ENCODE measurements at places on chromosomes 1 and 21.

DNA sequence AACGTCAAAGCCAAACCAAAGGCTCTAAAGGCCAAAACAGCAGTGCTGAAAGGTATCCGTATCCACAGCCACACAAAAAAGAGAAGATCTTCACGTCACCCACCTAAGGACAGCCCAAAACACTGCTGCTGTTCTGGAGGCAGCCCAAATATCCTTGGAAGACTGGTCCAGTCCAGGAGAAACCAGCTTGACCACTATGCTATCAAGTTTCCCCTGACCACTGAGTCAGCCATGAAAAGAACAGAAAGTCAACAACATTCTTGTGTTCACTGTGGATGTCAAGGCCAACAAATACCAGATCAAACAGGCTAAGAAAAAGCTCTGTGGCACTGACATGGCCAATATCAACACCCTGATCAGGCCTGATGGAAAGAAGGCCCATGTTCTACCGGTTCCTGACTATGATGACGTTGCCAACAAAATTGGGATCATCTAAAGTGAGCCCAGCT, 32.1 kb downstream of the ARID4B start:
- DNase-seq: no peak

DNA sequence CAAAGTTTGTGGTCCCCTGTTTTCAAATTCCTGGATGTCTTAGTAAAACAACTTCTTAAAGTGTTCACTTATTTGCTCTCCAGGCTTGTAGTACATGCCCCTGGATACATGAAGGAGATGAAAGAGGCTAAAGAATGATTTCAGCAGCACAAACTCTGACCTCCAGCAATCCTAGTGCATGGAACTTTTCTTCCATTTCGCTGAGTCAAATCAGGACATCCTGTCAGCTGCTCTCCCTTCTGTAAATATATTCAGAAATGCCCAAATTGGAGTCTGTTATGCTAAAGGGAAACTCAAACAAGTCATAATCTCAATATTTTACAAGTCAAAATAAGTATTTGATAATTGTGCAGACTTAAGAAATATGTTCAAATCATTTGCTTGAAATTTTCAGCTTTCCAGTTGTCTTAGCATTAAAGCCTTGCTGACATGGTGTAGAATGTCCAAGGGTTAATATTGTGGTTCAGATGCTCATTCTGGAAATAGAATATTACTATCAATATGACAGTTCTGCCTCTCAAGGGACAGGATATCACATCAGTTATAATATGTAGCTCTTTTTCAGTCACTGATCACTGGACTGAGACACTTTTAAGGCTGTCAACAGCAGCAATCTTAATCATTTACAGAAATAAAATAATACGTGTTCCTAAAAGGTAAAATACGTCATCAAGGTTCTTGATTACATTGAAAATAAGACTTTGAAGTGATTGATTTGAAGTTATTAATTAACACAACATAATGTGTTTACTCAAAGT, 1157.3 kb downstream of the PLA2G4A start:
- no peak for DNase-seq

DNA sequence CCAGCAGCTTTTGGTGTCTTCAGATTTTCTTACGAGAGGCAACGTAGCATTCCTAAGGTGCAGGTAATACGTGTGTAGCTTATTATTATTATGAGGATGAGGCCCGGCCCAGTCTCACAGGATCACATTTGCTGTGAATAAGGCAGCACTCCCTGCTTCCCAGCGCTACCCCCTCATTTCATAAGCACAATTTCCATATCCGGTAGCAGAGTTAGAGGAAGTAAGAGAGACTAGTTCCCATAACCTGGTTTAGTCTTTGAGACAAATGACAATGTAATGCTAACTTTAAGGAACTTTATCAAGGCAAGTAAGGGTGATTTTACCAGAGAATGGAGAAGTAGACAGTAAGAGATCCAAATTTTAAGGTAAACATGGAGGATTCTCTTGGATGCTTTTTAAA, 14.6 kb upstream of the LMO4 start:
- DNase-seq: no peak

GRCh38 chr1:235863699-235864093, 3.0 kb downstream of the LYST start:
- DNase-seq: no peak

- peak; percentile 36 for DNase-seq
Measured at GRCh38 chr1:22143065-22144033, at the start of gene WNT4. TSS of gene WNT4 (minus strand) at chr1:22143097. CDS start at chr1:22142922, 175 bp downstream.

GRCh38 chr1:85379203-85380136, 85.5 kb downstream of the DDAH1 start:
- DNase-seq: no peak

DNA sequence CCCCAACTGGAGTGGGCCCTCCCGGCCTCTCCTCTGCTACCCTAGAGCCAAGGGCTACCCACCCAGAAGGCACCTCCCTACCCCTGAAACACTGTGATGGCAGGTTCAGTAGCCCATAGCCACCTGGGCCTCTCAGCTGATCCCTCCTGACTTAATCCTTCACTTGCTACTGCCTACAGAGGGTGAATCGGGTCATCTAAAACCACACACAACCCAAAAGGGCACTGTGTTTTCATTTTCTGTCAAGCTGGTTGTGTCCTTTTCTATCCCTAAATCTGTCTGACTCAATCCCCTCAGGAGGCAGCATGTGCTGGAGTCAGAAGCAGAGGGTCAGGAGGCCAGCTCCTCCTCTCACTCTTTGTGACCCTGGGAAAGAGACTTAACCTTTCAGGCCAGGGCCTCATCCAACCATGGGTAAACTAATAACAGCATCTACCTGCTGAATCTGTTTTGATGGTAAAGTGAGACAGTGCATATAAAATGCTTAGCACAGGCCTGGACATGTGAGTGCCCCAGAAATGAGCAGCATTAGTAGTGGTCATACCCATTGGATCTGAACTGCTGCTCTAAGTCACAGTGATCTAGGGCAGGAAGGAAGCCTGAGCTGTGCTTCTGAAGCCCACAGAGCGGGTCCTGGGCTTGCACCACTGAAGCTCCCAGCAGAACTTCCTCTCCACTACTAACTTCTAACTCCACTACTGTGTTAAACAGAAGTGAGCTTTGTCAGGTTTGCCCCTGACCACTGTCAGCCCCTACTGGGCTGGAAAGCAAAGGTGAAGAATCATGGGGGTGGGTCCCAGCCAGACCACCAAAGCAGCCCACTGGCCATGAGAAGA, 11.0 kb downstream of the PMVK start:
- DNase-seq: no peak

- no peak for DNase-seq
Measured at GRCh38 chr1:182493063-182493462, 43.1 kb downstream of the RGSL1 start.

GRCh38 chr1:172325531-172325930, 95.0 kb upstream of the C1orf105 start:
- no peak for DNase-seq

DNA sequence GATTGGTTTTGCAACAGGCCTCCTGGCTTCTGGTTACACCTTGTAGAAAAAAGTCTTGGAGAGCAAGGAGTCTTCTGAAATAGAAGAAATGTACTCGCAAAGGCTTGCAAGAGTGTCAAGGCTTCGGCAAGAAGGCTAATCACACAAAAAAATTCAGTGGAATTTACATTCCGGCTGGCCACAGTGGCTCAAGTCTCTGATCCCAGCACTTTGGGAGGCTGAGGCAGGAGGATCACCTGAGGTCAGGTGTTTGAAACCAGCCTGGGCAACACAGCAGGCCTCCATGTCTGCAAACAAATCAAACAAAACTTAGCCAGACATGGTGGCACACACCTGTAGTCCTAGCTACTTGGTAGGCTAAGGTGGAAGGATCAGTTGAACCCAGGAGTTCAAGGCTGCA, 7.7 kb upstream of the DOP1B start:
- DNase-seq: no peak

DNA sequence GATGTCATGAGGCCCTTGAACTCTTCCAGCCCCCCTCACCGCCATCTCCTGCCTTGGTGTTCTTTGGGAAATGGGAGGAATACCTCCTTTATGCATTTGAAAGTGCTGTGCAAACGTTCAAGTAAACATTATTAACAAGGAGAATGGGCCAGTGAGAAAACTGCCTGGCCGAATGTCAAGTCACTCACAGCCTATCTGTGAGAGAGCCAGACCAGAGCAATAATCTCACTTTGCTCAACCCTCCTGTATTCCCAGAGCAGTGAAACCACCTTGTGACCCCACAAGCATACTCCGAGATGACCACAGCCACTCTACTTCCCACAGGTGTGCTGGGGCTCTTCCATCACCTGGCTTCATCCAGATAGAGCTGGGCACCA, 5.2 kb downstream of the TAL1 start:
- DNase-seq: no peak

DNA sequence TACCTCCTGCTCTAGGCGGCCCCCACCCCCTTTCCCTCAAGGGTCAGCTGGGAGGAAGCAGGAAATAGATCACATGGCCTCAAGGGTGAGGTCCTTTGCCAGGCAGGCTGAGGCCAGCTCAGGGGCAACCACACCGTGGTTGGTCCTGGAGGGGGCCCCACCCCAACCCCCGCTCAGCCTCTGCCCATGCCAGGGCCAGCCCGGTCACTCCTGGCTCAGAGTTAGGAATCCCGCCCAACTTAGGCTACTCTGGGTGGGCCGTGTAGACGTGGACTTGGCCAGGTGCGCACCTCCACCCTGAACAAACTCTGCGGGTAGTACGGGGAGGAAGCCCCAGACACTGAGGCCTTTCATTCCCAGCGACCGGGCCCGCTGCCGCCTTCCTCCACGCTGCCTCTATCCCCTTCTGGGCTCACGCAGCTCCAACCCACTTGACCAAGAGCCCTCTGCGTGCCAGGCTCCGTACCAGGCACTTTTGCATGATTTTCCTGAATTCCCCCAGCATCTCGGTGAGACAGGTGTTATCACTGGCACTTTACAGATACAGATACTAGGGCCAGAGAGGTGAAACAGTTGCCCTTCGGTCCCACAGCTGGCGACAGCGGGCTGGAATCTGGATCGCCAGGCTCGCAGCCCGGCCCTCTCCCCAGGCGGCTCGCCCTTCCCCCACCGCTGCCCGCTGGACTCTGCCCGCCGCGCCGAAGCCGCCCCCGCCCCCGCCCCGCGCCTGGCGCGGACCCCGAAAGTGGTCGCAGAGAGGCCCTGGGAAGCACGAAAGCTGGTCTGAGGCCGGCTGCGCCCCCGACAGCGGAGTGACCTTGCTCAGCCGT, 769 bp downstream of the GALE start:
- DNase-seq: no peak

GRCh38 chr1:171355727-171356126, 41.7 kb downstream of the FMO4 start:
- no peak for DNase-seq

GRCh38 chr1:51518586-51519047, 449 bp downstream of the EPS15 start:
- no peak for DNase-seq

DNA sequence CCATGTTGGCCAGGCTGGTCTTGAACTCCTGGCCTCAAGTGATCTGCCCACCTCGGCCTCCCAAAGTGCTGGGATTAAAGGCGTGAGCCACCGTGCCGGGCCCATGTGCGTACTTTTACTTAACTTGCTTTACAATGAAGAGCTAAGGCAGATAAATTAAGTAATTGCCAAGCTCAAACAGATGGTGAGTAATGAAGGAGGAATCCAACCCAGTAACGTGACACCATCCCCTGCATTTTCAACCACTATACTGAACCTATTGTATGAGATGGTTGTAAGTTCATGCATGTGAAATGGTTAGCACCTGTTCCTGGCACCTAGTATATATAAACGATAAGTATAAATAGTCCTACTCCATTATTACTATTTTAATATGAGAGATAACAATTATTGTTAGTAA, 588.0 kb upstream of the BEND5 start:
- no peak for DNase-seq

- DNase-seq: no peak
Measured at GRCh38 chr1:54970901-54971300, 9.5 kb upstream of the TMEM61 start.

DNA sequence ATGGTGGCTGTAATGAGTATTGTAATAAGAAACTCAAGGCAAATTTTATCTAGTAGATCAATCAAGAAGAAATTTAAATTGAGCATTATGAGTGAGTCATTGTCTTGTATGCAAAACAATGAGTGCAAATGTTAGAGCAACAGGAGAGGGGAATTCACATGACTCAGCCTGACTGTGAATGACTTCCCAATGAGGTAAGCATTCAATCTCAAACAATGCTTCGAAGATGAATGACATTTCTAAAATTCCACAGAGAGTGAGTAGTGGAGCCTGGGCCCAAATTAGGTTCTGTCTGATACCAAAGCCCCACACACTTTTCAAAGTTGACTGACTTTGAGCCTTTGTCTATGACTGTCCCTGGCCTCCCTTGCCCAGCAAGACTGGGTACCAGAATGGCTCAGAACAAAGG, 738.0 kb downstream of the PTPRU start:
- no peak for DNase-seq

GRCh38 chr1:3482378-3482849, 27.9 kb downstream of the ARHGEF16 start:
- DNase-seq: no peak

- no peak for DNase-seq
Measured at GRCh38 chr1:53608676-53609075, 130.3 kb downstream of the GLIS1 start.

DNA sequence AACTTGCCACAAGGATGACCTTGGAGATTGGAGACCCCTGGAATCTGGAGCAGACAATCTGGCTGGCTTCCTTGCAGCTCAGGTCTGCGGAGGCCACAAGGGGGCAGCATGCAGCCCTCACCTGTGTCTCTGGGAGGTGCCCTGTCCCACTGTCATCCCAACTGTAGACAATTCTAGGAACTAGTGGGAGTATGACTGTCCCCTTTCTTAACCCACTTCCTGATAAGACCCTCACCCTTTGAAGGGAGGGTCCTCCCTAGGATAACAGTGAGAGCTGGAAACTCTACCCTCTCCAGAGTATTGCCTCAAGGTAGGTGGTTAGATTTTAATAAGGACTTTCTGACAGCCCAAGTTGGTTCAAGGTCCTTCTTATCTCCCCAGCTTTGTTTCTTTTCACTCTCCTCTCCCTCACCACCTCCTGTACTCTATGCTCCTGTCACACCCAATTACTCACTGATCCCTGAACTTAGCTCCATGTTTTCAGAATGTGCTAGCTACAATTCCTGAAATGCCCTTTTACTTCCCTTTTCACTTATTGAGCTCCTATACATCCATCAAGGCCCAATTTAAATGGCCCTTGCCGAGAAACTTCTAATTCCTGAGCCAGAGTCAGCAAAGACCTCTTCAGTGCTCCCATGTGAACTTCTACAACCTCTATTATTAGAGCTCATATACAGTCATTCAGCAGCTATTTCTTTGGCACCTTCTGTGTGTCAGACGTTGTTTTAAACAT, 9.2 kb upstream of the KCNQ4 start:
- peak; percentile 49 for DNase-seq
